ENCODE measurements at places on chromosomes 3 and 15.

- no peak for DNase-seq
Measured at GRCh38 chr15:89566181-89566580, 9.1 kb upstream of the TICRR start.

DNA sequence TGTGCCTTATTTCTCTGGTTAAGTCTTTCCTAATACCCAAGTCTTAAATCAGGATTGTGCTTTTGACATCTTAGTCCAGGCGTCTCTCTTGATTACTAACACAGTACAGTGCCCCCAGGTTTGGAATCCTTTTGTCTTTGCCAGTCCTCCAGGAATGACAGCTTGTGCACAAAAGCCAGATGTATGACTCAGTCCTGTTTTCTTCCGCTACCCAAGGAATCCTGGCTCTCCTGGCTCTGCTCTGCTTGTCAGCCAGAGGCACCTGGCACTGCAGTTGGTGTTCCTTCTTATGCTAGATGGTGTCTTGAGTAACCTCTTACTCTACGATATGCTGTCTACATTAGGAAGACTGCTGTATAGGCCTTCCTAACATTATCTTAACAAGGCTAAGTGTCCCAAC, 728.2 kb upstream of the NECTIN3 start:
- no peak for DNase-seq

DNA sequence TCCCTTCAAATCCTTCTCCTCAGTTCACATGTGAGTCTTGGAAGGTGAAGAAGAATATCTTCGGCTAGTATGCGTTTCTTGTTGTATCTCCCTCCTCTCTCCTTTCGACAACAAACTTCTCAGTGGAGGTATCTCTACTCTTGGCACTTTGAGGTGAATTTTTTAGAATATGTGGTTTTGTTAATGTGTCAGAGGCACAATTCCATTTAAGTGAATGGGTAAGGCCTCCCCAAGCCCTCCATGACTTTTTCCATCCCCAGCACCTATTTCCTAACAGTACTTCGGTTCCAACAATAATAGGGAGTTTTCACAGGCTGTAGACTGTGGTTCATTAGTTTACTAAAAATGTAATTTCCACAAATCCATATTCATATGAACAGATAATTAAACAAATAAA, 74.2 kb downstream of the TM4SF4 start:
- no peak for DNase-seq

DNA sequence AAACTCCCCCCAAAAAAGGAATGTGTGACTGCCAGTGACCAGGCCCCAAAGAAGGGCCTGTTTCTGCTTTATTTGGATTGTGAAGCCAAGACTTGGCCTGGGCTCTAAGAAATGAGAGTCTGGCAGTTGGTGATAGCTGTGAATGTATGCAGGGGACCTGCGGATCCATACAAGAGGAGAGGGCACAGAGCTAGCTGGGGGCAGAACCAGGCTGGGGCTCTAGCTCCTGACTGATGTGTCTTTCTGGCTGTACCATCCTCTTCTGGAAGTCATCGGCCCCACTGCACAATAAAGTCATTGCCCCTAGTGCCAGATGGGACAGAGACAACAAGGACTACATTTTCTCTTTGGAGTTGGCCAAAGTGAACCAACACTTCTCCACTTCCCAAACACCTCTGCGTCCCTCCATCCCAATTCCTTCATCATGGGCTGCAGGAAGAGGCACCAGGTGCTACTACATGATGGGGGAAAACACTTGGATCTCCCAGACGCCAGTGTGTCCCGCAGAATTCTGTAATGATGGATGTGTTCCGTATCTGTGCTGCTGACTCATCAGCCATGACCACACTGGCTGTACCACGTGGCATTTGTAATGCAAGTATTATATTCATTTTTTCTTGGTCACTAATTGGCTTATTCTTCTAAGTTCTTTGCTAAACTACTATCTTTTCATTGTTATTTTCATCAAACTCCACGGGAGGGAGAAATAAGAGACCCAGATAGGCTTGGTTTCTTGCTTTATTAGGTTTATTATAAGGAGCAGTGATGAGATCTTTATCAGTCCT, 1.7 kb upstream of the PLA2G4F start:
- no peak for DNase-seq

- no peak for DNase-seq
Measured at GRCh38 chr3:20073068-20073467, 32.8 kb downstream of the KAT2B start.

GRCh38 chr3:154060238-154061000, 60.8 kb upstream of the ARHGEF26 start:
- no peak for DNase-seq

- DNase-seq: no peak
Measured at GRCh38 chr3:196339044-196339443, 856 bp upstream of the TM4SF19 start.

GRCh38 chr3:57048052-57048671, 12.3 kb upstream of the SPATA12 start:
- no peak for DNase-seq

DNA sequence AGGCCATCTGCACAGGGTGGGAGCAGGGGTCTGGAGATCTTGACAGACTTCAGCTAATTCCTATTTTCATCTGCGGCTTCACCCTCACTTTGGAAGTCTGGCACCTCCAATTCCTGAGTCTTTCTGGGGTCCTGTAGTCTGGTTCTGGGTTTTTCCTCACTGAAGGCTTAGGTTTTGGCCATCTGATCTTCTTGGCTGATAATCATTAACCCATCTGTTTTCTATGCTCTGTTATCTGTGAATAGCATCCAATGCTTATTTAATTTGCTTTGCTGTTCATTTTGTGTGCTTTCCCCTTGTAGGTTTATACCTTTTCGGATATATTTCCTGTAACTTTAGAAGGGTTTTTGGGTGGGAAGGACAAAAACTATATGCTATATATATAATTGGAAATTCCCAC, 17.6 kb downstream of the TATDN2 start:
- no peak for DNase-seq

DNA sequence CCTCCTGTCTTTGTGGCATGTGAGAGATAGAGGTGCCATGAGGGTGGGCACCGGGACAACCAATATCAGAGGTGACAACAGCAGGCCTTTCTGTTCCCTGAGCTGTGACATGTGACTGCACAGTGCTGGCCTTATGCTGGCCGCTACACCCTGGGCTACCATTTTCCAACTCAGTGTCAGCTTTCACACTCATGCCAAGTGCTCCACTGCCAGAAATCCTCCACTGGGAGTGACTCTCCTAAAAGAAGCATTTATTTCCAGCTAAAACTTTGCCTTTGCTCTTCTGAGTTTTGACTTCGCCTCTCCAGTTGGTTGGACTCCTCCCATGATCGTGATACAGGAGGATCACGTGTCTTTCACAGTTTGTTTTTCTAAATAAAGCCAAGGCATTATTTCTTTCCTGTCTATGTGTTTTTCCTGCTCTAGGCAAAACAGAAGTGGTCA, 31.4 kb downstream of the CA12 start:
- no peak for DNase-seq

DNA sequence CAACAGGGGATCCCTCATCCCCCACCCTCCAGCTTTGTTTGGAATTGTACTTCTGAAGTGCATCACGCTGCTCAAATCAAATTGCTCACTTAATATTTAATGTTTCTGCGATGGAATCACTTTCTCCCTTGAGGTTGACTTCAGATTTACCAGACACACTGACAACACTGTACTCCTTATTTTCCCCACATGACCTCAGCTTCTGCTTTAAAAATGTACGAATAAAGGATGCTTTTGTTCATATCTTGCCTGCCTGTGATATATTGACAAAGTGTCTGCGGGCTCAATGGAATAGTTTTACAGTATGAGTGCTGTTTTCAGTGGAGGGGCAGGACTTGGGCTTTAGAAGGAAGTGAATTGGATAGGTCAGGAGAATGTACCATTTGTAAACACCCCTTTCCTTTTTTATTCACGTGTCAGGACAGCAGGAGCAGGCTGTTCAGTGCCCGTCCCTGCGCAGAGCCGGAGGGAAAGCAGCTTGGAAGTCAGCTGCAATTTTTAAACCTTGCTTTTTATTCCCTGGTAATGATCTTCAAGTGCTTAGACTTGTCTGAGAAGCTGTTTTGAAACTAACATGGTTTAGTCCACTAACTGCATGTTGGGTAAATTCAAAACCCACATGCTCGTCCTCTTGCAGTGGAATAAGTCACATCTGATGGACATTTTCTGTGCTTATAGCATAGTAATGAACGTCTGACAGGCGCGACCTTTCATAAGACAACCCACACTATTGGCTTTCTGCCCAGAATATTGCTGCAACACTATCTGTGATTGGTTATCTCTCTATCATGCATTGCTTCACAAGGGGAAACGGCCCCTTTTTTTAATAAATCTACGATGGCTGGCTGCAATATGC, 29.9 kb downstream of the MBNL1 start:
- peak; percentile 22 for DNase-seq

GRCh38 chr3:105473521-105474223, 107.0 kb downstream of the ALCAM start:
- DNase-seq: no peak

- no peak for DNase-seq
Measured at GRCh38 chr3:55174747-55175146, 246.9 kb upstream of the LRTM1 start.

DNA sequence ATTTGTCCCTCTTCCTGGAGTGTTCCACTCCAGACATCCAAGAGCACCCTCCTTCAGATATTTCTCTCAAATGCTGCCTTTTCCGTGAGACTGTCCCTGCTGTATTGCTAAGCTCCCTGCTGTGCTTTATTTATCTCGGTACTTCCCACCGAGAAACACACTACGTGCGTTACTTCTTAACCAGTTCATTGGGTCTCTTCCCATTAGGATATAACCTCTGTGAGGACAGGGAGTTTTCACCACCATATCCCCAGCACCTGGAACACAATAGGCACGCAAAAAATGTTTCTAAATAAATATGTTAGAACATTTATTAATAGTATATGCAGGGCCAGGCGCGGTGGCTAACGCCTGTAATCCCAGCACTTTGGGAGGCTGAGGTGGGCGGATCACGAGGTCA, 308.7 kb upstream of the IL12A start:
- DNase-seq: no peak

GRCh38 chr3:127044996-127045395, 62.1 kb downstream of the PLXNA1 start:
- no peak for DNase-seq

GRCh38 chr15:45456212-45457106, 66.1 kb downstream of the SLC30A4 start:
- DNase-seq: peak; percentile 45

- no peak for DNase-seq
Measured at GRCh38 chr3:188901671-188902287, 270.0 kb upstream of the TPRG1 start.

GRCh38 chr3:106425916-106426315, 557.1 kb upstream of the CBLB start:
- DNase-seq: no peak

- DNase-seq: no peak
Measured at GRCh38 chr3:114582929-114583328, 289.1 kb downstream of the TIGIT start.

GRCh38 chr15:40016224-40016865, 22.6 kb downstream of the SRP14 start:
- no peak for DNase-seq

DNA sequence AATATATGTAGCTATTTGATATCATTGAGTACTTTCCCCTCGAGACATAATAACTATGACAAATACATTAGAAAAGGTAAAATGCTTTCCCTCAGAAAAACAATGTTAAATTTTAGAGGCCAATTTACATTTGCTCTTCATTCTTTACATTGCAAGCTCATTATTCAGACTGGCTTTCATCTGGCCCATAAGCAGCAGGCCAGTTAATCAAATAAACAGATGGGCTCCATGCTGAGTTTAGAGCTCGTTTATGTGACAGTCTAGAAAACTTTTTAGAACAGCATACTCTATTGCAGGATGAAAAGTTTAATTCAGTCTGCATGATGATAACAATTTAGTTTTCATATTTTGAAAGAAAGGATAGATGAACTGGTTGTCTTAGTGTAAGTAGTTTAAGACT, 150.6 kb downstream of the DUT start:
- no peak for DNase-seq

DNA sequence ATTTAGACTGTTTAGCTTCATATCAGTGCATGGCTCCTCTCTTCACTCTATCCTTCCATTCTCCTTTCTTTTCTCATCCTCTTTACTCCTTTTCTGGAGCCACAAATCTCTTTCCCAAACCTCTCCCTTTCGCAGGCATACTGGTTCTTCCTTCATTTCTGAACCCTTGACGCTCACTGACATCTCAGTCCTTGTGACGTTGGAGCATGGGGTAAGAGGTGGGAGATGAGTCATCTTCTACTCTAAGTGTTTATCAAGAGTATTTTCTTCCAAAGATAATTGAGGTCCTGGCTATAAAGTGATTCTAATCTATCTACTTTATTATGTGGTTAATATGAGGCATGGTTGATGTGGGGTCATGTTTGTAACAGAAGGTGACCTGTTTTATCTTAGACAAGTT, 414.2 kb downstream of the AGBL1 start:
- no peak for DNase-seq

DNA sequence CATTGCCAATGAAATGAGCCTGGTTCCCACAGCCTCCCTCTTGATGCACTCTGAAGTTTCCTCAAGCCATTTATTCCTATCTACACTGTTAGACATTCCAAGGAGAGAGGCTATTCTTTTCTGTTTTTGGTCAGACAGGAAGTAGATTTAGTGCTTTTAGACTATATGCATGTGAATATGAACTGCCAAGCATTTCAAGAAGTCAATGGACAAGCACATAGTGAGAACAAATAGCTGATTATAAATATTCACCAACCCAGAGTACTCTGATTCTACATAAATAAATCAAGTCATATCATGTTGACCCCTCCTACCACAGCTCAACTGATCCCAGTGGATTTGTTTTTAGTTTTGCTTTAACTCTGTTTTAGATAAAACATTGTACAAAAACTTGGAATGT, 412.5 kb upstream of the RARB start:
- DNase-seq: no peak

- no peak for DNase-seq
Measured at GRCh38 chr15:41942886-41943285, 29.5 kb downstream of the EHD4 start.

- no peak for DNase-seq
Measured at GRCh38 chr3:102510663-102511062, 75.8 kb downstream of the ZPLD1 start.

DNA sequence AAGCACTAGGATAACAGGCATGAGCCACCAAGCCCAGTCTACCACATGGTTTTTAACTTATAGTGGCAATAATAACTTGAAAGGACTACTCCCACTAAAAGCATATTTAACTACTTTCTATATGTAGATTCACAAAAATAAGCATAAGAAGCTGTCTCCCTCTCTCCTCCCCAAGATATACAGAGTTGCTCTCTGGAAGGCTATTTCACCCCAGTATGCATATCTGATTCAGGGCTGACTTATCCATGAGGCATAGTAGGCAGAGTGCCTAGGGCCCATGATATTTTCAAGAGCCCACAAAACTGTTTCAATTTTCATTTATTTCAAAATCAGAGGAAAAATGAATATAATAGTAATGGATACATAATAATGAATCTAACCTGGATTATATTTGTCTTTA, 20.5 kb downstream of the ATP8B4 start:
- DNase-seq: no peak

- DNase-seq: no peak
Measured at GRCh38 chr15:40130799-40131502, 22.3 kb upstream of the BMF start.
